ENCODE measurements at places on chromosomes 7 and 10.
A peak's percentile ranks its signal among the peaks of the same experiment; 100 is the strongest.

GRCh38 chr7:28784171-28784902 lies 173.8 kb downstream of the TRIL start:
- DNase-seq: no peak

DNA sequence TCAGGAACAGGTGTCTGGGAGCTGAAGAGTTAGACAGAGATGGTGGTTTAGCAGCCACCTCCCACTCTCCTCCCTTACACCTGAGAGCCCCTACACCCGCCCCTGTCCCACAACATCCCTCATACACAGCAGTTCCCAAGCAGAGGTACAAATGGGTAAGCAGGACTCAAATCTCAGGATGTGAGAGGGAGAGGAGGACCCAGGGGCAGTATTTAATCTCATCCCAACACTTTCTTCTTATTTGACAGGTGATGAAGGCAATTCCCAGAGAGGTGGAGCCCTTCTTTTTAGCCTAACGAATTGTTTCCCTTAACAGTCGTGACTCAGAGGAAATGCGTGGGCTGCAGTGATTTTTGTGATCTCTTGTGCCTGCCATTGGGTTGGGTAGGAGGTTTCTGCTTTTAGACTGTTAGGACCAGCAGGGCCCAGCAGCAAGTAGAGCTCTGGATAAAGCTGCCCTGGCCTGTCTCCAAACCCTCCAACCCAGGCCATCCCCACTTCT lies 191.3 kb downstream of the HECW1 start:
- DNase-seq: no peak

DNA sequence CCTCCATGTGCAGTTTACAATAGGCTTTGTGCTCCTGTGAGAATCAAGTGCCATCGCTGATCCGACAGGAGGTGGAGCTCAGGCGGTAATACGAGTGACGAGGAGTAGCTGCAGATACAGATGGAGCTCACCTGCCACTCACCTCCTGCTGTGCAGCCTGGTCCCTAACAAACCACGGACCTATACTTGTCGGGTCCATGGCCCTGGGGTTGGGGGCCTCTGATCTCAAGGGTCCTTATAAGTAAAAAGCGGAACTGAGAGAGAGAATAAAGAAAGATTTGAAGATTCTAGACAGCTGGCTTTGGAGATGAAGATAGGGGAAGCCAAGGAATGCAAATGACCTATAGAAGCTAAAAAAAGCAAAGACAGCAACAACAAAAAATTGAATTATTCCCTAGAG lies 130.6 kb downstream of the PLXDC2 start:
- no peak for DNase-seq

- DNase-seq: no peak
Measured at GRCh38 chr7:93927585-93927984, 6.0 kb downstream of the GNG11 start.

- no peak for DNase-seq
Measured at GRCh38 chr7:74587435-74588126, 69.9 kb upstream of the GTF2I start.

- no peak for DNase-seq
Measured at GRCh38 chr7:64613653-64614052, 50.8 kb upstream of the ZNF680 start.

DNA sequence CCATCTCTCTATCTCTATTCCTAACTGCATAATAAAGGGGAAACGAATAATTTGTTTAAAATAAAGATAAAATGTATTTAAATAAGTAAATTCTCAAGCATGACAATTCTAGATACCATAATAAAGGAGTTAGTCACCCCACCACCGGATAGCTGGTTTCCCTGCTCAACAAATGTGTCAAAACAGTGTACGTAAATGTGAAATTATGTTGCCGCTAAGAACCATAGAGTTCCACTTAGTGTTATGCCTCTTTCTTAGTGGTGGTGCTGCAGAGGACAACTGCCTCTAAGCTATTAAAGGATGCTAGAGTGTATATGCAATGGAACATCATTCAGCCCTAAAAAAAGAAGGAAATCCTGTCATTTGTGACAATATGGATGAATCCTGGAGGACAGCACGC lies 42.4 kb downstream of the SMKR1 start:
- no peak for DNase-seq

DNA sequence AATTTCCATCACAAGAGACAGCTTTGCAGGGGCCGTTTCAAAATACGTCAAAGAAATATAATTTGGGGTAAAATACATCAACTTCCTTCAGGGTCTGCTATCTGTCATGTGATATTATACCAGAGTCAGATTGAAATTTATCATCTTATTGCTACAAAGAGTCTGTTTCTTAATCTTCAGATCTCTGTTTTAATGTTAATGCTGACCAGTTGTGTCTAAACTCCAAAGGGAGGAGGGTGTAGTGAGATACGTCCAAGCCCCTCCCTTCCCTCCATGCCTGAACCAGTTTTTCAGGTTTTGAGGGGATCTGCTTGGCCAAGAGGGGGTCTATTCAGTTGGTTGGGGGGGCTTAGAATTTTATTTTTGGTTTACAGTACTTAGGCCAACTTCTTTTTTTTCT lies 891.6 kb downstream of the GRM8 start:
- no peak for DNase-seq

- no peak for DNase-seq
Measured at GRCh38 chr7:68009716-68010115, 1013.1 kb downstream of the TYW1 start.

GRCh38 chr7:80255656-80256055 lies 121.0 kb downstream of the GNAI1 start:
- DNase-seq: no peak

- DNase-seq: no peak
Measured at GRCh38 chr10:109941236-109941862, 18.0 kb upstream of the XPNPEP1 start.

DNA sequence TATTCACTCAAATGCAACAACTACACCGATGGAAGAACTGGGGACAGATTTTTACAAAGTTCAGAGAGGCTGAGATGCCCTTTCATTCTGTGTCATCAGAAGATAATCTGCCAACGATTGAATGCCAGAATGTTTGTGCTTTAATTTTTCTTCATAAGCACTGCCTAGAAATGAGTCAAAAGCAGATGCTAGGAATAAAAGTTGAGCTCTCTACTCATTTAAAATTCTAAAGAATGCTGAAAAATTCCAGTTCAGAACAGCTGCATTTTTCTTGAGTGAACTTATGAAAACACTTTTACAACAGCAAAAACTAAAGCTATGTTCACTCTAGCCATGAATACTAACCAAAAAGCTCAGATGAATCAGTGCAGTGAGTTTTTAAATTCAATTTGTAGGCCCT lies 22.3 kb upstream of the FAM133B start:
- DNase-seq: no peak

- no peak for DNase-seq
Measured at GRCh38 chr7:125661-126060, 66.7 kb upstream of the FAM20C start.

- DNase-seq: no peak
Measured at GRCh38 chr7:137990251-137990941, 11.5 kb downstream of the CREB3L2 start.

GRCh38 chr10:109678857-109679256 lies 244.5 kb downstream of the XPNPEP1 start:
- DNase-seq: no peak

GRCh38 chr10:49751636-49752510 lies 10.2 kb downstream of the OGDHL start:
- DNase-seq: no peak

GRCh38 chr7:156956727-156957126 lies 7.2 kb downstream of the NOM1 start:
- DNase-seq: no peak

- DNase-seq: no peak
Measured at GRCh38 chr10:48612236-48612943, 7.5 kb upstream of the ARHGAP22 start.

DNA sequence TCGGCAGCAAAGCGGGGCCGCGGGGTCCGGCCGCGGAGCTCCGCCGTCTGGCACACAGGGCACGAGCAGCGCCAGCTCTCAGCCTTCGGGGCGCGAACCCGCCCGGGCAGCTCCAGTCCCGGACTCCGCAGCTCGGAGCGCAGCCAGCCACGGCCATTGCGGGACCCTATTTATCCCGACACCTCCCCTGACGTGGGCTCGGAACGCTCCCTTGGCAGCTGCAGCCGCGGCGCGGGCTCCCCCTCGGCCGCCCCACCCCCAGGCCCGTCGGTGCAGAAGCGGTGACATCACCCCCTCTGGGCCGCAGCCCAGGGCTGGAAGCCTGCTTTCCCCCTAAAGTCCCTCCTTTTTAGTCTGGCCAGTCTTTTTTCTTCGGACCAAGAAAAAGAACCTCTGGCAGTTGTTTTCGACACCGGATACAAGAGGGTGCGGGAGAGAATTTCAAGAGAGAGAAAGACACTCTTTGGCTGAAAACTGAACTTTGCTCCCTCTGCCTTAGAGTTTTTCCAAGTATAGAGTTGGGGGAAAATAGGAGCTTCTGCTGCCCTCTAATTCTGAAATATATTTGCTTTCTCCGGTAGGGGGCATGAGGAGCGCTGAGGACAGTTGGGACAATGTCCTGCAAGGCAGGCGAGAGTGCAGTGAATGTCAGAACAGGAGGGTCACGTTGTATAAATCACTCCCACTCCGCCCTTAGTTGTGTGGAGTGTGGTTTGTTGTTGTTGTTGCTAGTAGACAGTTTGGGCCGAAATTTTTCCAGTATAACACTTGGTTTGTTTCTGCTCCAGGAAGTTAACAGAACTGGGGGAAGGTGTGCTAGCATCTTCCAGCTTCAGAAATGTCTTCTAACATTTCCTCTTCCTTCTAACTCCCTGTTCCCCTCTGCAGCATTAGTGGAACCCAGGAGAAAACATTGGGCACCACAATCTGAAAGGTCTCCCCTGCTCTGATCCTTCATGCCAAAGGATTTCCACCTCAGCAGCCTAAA lies at the start of gene SFRP4:
TSS of gene SFRP4 (minus strand) at position 145 of the 988 bp plus-strand sequence. CDS start 280 bp downstream, outside the sequence.
- DNase-seq: peak; percentile 3

GRCh38 chr10:16902606-16903005 lies 85.4 kb upstream of the RSU1 start:
- DNase-seq: no peak

- no peak for DNase-seq
Measured at GRCh38 chr10:16436367-16436757, 448 bp upstream of the PTER start.

DNA sequence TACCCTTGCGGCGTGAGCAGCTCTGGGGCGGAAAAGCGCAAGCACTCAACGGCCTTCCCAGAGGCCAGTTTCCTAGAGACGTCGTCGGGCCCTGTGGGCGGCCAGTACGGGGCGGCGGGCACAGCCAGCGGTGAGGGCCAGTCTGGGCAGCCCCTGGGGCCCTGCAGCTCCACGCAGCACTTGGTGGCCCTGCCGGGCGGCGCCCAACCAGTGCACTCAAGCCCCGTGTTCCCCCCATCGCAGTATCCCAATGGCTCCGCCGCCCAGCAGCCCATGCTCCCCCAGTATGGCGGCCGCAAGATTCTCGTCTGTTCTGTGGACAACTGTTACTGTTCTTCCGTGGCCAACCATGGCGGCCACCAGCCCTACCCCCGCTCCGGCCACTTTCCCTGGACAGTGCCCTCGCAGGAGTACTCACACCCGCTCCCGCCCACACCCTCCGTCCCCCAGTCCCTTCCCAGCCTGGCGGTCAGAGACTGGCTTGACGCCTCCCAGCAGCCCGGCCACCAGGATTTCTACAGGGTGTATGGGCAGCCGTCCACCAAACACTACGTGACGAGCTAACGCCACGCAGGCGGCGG lies 12.6 kb downstream of the TRIM8 start:
- DNase-seq: no peak

DNA sequence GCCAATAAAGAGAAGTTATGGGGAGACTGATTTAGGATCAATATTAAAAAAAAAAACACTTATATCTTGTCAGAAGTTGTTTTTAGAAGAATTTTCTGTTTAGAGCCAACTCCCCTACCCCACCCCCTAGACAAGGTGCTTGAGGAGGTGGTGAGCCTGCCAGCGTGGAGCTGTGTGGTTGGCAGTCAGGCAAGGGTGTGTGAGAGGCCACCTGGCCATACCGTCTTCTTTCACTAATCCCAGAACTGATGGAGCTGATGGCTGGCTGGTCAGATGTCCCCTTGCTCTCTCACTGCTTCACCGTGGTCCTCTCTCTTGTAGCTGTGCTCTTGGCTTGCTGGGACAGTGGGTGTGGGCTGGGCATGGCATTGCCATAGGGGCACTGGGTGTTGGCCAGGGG lies 34.3 kb downstream of the NACAD start:
- DNase-seq: no peak

- DNase-seq: no peak
Measured at GRCh38 chr7:142496545-142496991, 238.7 kb upstream of the PRSS58 start.

DNA sequence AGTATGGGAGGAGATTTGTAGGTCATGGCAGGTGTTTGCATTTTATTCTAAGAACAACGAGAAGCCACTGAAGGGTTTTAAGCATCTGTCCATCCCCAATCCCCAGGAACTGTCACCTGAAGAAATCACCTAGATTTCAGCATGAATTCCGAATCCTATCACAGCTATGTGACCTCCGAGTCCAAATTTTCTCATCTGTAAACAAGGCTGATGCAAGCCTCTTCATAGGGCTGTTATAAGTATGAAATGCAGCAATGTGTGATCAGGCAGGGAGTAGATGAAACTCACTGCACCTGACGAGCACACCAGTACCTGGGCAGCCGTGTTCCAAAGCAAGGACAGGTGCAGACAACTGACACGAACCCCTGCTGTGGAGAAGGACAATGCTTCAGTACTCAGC lies 14.0 kb downstream of the HABP2 start:
- DNase-seq: no peak

DNA sequence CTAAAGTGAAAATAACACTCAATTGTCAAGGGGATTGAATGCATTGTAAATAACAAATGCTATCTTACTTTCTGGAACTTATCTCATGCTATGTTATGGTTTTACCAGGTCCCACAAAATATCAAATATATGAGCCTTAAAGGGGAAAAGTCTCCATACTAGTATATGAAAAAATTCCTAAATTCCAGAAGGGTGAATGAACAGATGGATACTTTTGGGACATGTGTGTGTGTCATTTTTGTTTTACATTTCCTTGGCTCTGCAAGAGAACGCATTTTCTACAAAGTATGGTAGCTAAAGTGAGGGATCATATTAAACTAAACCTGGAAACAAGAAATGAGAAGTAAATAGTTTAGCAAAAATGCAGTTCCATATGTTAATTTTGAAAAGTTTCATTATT lies 682.8 kb downstream of the INHBA start:
- no peak for DNase-seq

DNA sequence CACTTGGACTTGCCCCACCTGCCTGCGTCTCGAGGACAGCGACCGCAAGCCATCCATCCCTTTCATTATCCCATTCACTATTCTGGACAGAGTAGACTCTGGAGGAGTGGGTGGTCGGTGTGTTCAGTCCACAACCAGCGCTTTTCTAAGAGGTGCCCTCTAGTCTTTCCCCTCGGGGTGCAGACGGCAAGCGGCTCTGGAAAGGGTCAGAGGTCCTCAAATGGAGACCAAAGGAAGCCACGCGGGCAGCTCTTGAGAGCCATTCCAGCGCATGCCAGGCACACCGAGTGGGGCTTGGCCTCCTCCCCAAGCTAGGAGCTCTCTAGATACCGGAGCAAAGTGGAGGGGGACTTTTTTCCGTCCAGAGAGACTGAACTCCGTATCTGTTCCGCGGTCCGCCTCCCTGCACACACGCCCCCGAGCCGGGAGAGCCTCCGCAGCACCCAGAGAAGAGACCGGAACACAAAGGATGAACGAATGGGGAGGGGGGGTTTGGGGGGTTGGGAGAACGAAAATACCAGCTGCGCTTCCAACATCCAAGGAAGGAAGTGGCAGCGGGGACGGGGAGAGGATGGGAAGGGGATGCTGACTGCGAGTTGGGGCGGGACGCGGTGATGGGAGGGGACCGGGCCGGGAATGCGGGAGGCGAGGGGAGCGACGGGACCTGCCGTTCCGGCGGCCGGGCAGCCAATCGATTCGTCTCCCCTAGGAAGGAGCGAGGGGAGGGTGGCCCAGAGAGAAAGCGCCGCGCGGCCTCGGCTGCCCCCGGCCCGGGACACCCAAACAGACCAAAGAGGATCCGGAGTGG lies 515 bp downstream of the GSDME start:
- DNase-seq: no peak

Measured in T-helper 1 cell (primary cell).